ENCODE measurements at places on chromosomes 12 and 14.

DNA sequence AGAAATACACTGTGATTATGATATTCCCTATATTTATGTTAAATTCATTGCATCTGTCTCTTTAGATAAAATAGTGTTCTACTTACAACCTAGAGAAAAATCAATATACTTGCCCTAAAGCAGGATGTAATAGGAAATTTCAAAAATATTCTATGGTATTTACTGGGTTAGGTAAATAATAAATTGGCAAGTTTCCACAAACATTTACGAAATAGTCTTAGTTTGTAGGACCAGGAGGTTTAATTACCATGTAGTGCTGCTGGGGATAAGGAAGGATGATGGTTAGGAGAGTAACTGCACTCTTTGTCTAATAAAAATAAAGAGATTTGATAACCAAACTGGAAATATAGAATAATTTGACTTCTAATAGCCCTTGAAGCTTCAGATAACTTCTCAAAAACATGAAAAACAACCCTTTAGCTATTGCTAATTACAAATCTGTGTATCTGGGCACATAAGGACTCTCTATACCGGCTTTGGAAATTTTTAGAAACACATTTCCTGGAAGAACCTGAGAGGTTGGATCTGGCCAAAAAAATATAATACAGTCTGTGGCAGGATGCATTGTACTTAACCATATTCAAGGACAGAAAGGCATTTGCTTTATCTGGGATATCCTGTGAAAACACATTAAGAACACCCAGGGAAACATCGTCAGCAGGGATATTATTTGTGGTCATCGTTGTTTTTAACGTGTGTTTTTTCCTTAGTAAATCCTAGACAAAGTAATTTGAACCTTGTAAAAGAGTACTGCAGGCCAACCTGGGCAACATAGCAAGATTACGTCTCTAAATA, 36.7 kb upstream of the TMCC3 start:
- DNase-seq, result no peak

DNA sequence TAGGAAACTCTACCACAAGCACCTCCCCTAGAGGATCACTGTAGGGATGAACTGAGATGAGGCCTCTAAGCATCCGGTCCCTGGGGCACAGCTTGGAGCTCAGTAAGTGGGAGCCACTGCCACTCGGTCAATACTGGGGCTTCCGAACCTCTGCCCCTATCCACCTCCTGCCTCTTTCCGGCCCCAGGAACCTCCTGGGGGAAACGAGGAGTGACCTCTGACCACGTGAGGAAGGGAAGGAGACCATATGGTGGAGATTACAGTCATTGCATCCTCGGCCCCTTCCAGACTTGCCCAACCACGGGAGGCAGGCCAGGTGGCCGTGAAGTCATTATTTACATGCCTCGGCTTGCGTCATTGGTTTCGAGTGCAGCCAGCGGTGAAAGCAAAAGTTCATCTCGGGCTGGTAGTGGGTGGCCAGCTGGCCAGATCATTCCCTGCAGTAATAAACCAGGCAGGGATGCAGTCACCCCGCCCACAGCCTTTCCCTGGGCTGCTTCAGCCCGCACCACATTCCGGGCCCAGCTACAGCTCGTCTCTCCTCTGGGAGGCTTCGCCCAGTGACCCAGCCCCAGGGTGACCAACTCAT, 65.4 kb downstream of the C14orf132 start:
- DNase-seq, result no peak

DNA sequence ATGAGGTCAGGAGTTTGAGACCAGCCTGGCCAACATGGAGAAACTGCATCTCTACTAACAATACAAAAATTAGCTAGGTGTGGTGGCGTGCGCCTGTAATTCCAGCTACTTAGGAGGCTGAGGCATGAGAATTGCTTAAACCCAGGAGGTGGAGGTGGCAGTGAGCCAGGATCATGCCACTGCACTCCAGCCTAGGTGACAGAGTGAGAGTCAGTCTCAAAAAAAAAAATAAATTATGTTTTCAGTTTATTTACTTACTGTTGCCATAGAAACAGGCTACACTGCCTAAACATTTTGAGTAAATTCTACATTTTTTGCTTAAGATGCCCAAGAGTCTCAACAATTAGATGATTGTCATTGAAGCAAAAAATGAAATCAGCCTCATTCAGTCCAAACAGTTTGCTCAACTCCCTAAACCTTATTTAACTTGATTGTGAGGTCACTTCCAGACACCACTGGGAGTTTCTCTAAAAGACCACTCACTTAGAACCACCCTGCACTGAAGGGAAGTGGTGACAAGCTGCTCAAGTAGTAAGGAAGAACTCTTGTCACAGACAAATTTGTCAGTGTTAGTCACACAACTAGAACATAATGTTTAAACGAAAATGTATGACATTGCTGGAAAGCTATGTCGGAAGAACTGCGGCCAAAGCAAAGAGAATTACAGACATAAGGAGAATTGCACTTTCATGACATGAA, 9.8 kb upstream of the GNPNAT1 start:
- DNase-seq, result no peak

- DNase-seq, result no peak
Measured at GRCh38 chr12:121934309-121934664, 15.9 kb downstream of the CFAP251 start.

- DNase-seq, result no peak
Measured at GRCh38 chr12:25245491-25245890, 5.2 kb downstream of the KRAS start.

DNA sequence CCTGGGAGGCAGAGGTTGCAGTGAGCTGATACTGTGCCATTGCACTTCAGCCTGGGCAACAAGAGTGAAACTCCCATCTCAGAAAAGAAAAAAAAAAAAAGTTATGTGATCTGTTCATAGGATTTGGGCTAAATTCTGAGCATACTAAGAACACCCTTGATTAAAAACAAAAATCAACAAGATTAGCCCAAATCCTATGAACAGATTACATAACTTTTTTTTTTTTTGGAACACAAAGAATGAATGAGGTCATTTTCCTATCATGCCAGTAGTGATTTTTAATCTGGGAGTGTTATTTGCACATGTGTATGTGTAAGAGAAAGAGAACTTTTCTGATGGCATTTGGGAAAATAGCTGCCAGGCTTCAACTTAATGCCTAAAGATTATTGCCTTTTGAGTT, 208.7 kb downstream of the ERC1 start:
- DNase-seq, result no peak

Measured in activated CD4-positive, alpha-beta T cell treated with anti-CD3 and anti-CD28 coated beads, Interleukin-2, Interleukin-4, amounts not matched to agents 100 ng/mL and 50 ng/mL, durations not matched to agents 16 hours and 8 hours (primary cell).